ENCODE measurements at places on chromosomes 12 and 14.
A peak's percentile ranks its signal among the peaks of the same experiment; 100 is the strongest.

DNA sequence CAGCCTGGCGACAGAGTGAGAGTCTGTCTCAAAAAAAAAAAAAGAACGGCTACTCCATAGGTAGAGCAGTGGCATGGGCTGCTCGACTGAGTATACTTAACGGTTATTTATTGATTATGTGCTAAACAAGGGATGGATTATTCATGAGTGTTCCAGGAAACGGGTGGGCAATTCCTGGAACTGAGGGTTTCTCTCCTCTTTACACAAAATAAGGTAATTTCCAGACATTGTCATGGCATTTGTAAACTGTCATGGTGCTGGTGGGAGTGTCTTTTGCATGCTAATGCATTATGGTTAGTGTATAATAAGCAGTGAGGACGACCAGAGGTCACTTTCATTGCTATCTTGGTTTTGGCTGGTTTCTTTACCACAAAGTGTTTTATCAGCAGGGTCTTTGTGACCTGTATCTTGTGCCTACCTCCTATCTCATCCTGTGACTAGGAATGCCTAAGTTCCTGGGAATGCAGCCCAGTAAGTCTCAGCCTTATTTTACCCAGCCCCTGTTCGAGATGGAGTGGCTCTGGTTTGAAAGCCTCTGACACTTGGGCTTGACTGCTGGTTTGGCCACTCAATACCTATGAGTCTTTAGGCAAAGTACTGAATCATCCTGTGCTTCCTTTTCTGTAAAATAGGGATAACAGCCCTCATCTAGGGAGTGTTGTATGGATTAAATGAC is 3.2 kb downstream of the DGLUCY start:
- DNase-seq, result no peak

DNA sequence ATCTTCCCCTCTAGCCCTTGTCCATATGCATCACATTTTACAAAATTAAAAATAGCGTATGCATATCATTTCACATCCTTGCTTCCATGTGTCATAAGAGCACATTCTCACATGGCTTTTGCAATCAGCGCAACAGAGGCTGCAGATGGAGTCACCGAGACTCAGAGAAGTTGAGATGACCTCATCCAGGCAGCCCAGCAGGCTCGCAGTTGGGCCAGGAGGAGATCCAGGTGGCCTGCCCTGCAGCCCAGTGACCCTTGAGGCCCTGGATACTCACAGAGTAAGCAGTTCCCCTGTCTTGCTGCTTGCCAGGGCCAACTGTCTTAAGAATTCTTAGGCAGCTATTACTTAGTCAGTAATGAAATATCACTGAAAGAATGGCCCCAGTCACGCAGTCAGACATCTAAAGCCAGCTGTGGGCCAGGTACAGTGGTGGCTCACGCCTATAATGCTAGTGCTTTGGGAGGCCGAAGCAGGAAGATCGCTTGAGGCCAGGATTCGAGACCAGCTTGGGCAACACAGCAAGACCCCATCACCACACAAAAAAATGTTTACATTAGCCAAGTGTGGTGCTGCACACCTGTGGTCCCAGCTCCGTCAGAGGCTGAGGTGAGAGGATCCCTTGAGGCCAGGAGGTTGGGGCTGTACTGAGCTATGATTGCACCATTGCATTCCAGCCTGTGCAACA is 9.1 kb downstream of the CAMKK2 start:
- DNase-seq, result no peak

GRCh38 chr12:79547044-79547734 is 143.6 kb downstream of the PAWR start:
- DNase-seq, result no peak

DNA sequence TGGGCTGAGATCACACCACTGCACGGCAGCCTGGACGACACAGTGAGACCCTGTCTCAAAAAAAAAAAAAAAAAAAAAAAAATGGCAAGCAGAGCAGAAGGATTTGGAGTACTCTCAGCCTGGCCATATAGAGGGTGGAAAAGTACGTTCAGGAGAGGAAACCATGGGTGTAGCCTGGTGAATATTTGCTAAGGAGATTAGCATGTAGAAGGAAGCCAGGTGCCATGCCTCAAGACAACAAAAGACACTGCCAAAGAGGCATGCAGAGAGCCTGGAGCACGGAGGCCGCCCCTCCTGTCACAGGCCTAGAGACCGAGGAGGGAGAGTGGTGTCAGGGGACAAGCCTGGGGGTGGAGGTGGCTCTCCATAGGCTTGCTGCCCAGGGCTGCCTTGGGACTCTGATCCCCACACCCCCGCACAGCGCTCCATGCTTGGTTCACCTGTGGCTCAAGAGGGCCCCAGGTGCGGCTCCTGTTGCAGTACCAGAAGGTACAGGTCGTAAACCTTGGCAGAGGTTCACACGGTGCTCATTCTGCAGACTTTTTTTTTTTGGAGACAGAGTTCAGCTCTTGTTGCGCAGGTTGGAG is 27.9 kb upstream of the DEGS2 start:
- no peak for DNase-seq

- no peak for DNase-seq
Measured at GRCh38 chr14:23301969-23302289, 730 bp downstream of the PPP1R3E start.

GRCh38 chr12:13503094-13503835 is 306.7 kb downstream of the EMP1 start:
- no peak for DNase-seq

DNA sequence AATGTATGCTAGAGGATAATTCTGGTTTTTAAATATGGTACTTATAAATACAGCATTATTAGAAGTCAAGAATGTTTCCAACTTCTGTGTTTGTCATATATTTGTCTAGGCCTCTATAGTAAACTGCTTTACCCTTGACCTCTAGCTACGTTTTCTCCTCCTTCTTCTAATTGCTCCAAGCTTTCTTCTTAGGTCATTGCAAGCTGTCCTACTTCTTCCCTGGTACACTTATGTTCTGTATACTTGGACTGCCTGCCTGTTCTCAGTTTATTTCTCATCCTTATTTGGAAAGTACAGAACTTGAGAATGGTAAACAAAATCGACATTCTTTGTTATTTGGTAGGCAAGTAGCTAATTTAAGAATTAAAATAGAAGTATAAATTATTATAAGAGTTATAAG is 23.9 kb upstream of the ATP2B1 start:
- DNase-seq, result no peak

DNA sequence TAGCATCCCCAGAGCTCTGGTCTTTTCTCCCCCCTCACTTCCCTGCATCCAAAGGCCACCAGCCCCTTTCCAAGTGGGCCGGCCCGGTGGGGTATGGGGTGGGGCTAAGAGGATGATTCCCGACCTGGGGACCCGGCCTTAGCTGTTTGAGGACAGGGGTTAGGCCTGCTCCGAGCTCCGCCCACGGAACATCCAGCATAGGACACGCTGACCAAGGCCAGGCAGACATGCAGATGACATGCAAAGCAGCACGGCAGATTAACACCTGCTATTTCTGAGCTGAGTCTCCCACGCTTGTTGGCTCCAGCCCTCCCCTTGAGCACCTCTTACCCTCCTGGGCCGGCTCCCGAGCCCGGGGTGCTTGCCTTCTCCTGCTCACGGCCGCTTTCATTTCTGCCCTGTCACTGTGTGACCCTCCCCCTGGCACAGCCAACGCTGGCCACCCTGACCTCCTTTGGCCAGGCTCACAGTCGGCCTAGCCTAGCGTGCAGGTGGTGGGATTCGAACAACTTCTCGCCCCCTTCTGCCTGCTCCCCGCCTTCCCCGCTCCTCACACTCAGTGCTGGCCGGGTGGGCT is 40.2 kb downstream of the TEAD4 start:
- DNase-seq, result no peak

GRCh38 chr12:49330631-49331379 is 6.2 kb downstream of the C1QL4 start:
- no peak for DNase-seq

DNA sequence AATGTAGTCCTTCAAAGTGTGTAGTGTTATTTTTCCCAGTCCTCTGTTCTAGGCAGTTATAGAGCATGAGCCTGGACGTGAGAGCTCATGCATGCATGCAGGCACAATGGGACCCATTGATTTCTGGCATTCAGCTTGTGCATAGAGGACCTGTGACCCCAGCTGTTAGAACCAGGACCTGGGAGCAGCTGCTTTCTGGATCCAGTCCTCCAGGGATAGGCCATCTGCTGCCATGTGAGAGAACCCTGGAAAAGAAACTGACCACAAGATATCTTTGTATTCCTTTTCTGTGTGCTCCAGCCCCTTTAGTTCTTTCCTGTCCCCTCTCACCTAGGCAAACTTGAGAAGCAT is 76.9 kb downstream of the SUSD6 start:
- no peak for DNase-seq

GRCh38 chr14:93035917-93036651 is 79.6 kb downstream of the ITPK1 start:
- DNase-seq, result peak; percentile 76

DNA sequence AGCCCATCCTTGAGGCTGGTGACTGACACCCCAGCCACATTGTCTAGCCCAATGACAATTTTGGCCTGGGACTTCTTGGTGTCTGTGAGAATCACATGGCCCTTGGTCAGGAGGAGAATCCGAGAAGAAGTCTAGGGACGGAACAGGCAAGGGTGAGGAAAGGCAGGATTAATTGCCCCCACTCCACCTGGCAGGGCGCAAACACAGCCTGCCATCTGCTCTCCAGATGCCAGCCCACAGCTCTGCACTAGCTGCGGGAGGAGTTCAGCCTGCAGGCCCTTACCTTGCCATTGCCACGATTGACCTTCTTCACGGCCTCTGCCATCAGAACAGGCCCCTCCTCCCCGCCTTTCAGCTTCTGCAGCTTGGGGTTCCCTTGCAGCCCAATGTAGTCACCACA is 13.1 kb upstream of the TAC3 start:
- DNase-seq, result no peak

DNA sequence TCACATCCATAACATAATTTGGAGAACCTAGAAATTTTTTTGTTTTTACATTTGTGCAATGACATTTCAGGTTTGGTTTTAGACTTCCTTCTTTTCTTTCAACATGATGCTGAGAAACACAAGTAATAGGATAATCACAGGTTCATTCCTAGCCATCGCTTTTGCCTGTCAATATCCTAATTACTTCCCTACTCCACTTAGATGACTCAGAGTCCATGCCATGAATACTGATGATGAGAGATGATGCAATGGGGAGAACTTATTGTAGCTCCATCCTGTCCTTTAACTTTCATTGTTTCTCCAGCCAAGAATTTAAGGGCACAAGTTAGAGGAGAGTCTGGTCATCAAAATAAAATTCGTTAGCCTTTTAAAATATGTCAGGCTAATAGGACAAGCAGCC is 101.3 kb downstream of the PTPRO start:
- no peak for DNase-seq

GRCh38 chr14:94964181-94964580 is 193.1 kb downstream of the DICER1 start:
- DNase-seq, result no peak

GRCh38 chr14:104689881-104690711 is 678 bp downstream of the INF2 start:
- DNase-seq, result no peak

- DNase-seq, result no peak
Measured at GRCh38 chr12:20211981-20212421, 156.3 kb upstream of the PDE3A start.

DNA sequence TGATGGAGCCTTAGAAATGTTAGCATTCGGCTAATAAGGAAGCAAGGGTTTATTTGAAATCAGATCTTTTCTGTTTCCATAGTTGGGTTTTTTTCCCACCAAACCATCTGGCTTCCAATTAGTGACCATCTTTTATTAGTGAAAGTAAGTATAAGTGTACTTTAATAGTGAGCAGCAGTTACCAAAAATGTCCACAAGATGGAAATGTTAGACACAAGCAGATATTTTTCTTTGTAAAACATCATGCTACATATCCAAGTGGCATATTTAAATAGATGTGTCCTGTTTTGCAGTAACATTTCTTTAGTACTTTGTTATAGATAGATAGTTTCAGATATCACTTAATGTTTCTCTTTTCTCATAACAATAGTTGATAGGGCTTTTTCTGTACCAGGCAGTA is 28.8 kb downstream of the YEATS4 start:
- no peak for DNase-seq

DNA sequence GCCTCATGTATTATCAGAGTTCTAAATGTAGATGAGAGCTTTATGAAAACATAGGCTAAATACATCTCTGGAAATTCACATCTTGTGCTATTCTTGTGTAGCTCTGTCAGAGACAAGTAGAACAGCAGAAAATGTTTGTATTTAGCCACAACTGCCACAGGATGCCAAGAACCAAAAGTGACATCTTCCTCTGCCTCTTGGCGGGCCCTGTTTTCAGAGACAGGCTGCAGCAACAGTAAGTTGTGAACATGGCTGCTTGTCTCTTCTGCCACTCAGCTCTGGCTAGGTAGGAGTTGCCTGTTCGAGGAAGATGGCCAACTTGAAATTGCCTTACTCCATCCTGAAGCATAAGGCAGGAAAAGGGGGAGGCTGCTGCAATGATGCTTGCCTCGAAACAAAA is 30.4 kb downstream of the SETD3 start:
- no peak for DNase-seq

DNA sequence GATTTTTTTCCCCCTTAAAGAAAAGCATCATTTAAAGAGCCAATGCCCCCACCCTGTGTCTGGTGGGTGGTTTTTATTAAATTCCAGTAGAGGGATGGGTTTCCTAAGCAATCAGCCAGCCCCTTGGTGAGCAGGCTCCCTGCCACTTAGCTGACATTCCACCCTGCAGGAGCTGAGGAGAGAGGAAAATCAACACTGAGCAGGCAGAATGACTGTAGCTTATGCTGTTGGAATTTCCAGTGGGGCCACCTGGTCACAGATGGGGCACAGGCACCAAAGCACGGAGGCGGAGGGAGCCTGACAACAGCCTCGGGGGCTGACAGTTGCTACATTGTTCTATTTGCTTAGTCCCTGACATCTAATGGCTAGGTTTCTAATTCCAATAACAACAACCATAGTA is 127.7 kb downstream of the TMEM30B start:
- no peak for DNase-seq
